ENCODE measurements at places on chromosomes 6 and 20. TPM values are rescaled to one million over a fixed set of nuclear protein-coding genes. Genes with fewer than 3 reads are reported as not detected.
A peak's percentile ranks its signal among the peaks of the same experiment; 100 is the strongest.

The CRISP3 gene
- total RNA-seq, result 117 TPM

DNA sequence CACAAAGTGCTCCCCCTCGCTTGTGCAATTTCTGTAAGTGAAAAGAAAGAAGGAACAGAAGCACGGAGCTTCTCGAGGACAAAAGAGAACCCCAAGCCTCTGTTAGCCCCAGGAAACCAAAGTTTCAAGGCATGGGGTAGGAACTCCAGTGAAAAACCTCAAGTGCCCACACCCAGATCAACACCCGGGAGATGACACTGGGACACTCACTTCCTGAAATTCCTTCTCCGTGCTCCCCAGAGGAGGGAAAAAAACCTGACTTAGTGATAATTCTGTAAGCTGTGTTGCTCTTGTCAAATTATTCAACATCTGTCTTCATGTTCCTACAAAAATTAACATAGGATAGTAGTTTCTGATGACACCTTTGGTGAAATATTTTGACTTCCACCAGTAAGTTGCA lies 4.6 kb downstream of the MDGA1 start:
- DNase-seq, result no peak

DNA sequence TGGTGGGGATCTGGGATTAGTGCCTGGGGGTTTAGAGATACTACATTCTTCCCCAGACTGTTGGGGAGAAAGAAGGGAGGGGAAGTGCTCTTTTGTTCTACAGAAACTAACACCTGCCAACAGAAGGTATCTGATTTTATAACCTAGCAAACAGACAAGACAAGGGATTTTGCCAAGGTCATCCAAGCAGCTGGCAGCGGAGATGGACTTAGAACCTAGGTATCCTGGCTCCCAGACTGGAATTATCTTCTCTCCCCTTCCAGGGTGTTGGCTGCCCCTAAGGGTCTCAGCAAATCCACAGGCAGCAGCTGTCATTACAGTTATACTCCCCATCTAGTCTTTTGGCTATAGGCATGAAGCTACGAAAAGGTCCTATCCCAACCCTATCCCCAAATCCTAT lies 8.4 kb downstream of the SDC4 start:
- no peak for DNase-seq

The BPIFB2 gene
- total RNA-seq, result not detected

- peak; percentile 39 for DNase-seq
Observed at GRCh38 chr20:57882451-57883161, 172.8 kb upstream of the PMEPA1 start.

DNA sequence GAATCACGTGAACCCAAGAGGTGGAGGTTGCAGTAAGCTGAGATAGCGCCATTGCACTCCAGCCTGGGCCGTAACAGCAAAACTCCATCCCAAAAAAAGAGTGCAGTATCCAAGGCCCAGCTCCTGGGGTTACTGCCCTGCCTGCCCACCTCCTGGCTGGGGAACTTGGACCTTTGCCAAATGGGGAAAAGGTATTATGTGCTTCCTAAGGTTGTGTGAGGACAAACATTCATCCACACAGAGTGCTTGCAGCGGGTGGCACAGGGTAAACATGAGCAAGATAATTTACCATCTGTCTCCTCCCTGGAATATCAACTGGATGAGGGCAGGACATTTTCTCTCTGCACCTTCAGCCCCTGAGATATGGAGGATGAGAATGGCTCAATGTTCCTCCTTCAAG lies 94.9 kb upstream of the POPDC3 start:
- DNase-seq, result no peak

DNA sequence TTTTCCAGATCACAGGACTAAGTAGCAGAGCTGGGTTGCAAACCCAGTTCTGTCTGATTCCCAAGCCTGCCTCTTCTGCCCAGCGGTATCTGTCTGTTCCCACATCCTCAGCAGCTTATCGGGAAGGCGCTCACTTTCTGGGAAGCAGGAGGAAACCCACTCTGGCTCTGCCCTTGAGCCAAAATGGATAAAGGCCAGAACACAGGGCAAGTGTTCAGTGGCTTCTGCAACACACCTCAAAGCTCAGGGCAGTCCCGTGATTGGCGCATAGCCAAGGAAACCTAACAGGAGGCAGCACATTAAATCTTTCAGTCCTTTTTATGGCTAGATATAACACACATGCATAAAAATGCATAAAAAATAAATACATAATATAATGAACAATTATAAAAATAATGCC lies 262.2 kb downstream of the NRN1 start:
- DNase-seq, result no peak

The WFDC10B gene
- 1.9 TPM for total RNA-seq

The TCP11 gene
- total RNA-seq, result not detected

DNA sequence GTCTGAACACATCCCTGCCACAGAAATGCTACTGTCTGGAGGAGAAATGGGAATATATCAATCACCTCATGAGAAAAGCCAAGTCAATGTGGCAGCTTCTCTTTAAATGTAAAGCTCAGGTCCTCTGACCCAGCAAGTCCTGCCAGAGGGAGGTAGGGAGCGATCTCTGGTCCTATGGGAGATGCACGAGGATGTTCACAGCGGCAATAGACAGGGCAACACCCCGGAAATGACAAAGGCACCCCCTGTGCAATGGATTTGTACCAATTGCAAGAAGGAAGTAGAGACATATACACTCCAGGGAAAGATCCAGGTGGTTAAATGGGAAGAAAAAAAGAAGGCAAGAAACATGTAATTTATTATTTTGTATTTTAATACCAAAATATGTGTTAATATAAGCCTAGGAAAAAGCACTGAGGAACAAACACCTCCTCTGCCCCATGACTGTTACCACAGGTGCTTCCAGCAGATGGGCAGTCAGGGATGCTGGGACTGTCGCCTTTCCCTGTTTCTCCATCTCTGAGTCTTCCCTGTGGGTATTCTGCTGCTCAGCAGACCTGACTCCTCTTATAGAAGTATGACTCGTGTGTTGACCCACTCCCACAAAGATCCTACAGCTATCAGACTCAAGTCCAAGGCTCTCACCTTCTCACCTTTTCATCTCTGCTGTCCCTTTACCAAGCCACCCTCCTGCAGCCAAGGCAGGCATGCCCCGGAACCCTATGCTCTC lies 20.8 kb downstream of the ATP9A start:
- no peak for DNase-seq

GRCh38 chr6:74510878-74511277 lies 695.0 kb downstream of the COL12A1 start:
- DNase-seq, result no peak

The HLA-A gene
- 304 TPM for total RNA-seq

The CCN5 gene
- 1.1 TPM for total RNA-seq

GRCh38 chr20:9985773-9986172 lies 49.0 kb upstream of the ANKEF1 start:
- no peak for DNase-seq

The C6orf163 gene
- total RNA-seq, result 7.7 TPM

The MAVS gene
- total RNA-seq, result 49.2 TPM

The C2 gene
- 17.1 TPM for total RNA-seq

DNA sequence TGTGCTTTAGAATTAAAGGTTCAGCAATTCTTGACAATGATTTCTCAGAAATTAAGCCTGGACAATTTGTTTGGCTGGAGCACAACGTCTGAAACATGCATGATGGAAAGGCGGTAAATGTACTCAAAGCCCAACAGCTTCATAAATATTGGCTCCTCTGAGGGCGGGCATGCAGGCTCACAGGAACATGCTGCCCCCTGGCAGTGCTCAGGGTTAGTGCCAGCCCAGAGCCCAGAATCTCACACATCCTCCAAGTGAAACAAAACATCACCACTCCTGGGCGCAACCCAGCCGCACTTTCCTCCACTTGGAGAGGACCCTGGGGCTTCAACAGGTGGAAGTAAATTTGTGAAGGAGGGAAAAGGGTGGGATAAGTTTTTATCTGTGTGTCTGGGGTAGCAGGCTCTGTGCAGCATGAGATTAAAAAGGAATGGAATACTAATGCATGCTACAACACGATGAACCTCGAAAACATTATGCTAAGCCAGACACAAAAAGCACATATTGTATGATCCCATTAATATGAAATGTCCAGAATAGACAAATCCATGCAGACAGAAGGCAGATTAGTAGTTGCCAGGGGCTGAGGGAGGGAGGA lies 54.1 kb upstream of the PTPRT start:
- DNase-seq, result no peak

The BAG2 gene
- total RNA-seq, result 17.0 TPM

DNA sequence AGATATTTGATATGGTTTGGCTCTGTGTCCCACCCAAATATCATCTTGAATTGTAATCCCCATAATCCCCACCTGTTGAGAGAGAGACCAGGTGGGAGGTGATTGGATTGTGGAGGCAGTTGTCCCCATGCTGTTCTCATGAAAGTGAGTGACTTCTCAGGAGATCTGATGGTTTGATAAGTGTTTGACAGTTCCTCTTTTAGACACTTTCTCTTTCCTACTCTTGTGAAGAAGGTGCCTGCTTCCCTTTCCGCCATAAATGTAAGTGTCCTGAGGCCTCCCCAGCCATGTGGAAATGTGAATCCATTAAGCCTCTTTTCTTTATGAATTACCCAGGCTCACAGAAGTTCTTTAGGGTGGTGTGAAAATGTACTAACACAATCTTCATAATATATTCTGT lies 1404.0 kb upstream of the ADGRB3 start:
- no peak for DNase-seq

GRCh38 chr20:61599061-61599531 lies 347.0 kb downstream of the CDH4 start:
- no peak for DNase-seq

The DDO gene
- total RNA-seq, result 0.42 TPM

DNA sequence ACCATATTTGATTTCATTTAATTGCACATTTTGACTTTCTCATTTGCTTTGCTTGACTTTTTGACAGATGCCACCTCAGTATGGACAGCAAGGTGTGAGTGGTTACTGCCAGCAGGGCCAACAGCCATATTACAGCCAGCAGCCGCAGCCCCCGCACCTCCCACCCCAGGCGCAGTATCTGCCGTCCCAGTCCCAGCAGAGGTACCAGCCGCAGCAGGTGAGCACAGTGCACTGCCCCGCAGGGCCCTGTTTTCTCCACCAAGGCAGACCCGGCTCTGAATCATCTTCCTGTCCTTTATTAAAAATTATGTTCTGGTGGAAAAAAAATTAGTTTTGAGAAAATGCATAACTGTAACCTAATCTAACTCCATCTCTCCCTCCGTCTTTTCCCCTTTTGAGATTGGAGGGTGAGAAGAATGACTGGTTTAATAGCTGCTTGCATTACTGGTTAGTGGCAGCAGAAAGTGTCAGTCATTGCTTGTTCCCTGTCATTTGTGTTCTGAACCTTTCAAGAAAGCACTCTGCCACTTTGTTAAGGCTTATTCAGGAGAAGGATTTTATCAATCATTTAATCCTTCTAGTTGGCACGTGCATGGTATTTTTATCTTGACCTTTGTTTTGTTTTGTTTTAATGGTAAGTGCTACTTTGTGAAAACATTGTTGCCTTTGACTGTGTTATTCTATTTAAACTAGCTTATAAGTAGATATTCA lies 124.3 kb downstream of the ARID1B start:
- DNase-seq, result no peak

DNA sequence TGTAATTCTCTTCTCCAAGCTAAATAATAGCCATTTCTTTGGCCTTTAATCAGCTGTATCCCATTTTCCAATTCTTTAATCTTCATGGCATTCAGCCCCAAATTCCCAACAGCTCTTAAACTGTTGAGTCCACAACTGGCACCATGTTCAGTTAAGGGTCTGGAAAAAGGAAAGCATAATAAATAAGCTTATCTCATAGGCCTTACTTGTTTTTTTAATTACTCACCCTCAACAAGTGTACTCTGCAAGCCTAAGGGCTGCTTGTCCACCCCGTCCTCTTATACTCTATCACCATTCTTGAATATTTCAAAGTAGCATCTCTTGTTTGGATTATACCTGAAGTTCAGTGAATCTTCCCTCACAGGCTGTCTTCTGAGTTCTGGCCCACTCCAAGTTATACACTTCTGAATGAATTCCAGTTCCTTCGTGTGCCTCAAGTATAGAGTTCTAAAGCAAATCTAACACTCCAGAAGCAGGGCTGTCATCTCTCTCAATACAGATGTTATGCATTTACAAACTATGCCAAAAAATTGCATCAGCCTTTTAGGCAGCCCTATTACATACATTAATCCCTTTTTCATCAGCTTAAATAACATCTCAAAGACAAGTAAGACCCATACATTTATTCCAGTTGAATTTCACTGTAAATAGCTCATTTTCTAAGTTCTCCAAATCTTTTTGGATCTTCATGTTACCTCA lies 98.7 kb downstream of the COL21A1 start:
- DNase-seq, result no peak

- DNase-seq, result no peak
Observed at GRCh38 chr20:5272268-5272667, 44.5 kb downstream of the PROKR2 start.

- DNase-seq, result no peak
Observed at GRCh38 chr6:165605901-165606739, 56.9 kb downstream of the PDE10A start.

DNA sequence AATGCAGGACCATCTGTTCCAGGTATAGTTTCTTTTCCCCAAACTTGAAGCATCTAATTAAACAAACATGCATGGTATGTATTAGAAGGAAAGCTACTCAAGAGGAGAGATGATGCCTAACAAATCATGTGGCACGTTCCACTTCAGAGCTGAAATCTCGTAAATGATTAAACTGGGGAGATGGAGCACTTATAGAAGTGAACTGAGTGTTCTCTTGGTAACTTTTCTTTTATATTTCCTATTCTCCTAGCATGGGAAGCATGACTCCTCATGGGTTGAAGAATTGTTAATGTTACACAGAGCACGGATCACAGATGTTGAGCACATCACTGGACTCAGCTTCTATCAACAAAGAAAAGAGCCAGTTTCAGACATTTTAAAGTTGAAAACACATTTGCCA lies 61.1 kb downstream of the CCN2 start:
- no peak for DNase-seq

The FAM50B gene
- total RNA-seq, result 10.7 TPM

Data from ureter (tissue), 1 donor.